Activated T-helper 1 cell treated with anti-CD3 and anti-CD28 coated beads, Interleukin-2, amount 50 U/mL, for 16 hours (primary cell): ENCODE measurements at places on chromosomes 5 and 9.

DNA sequence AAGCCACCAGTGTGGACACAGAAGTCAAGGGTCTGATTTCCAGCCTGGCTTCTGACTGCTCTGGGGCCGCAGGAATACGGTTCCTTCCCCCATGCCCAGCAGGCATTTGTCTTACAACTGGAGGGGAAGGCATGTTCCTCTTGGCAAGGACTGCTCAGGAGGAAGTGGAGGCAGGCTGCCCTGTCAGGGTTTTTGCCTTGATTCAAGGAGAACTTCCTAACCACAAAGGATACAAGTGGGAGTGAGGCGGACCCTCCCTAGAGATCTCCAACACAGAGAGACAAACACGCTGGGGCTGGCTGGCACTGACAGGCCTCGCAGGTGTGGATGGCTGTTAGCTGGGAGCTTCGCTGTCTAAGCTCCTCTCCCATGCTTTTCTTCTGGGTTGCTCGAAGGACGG, 19.1 kb downstream of the TGFBI start:
- DNase-seq = no peak

GRCh38 chr5:175517824-175518450, 39.6 kb downstream of the SFXN1 start:
- DNase-seq = peak; percentile 61

DNA sequence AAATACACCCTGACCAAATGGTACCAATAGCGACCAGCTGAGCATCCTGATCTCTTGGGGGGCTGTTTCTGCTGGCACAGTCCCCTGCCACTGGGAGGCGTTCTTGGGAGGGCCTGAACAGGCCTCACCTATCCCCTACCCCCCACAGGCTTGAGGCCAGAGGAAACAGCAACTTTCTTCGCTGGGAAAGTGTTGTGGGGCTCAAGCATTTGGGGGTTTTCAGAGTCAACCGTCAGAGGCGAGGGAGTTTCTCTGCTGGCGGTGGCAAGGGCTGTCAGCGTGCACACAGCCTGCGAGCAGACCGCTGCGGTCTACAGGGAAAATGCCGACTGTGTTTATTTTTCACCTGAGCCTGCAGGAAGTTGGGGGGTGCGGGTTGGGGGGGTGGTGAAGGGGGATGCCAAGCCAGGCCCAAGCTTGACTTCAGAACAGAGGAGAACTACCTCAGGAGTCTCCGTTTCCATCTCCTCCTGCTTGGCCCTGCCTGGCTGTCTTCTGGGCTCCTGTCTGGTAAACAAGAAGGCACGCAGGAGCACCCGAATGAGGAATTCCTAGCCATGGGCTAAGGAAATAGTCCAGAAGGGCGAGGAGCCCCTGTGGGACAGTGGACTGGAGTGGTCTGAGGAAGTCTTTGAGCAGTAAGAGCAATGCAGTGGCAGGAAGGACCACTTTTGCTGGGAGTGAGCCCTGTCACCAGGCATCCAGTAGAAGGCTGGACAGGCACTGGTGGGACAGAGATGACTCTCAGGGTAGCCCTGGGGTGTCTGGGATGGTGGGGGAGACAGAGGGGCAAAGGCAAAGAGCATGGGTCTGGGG, 18.1 kb downstream of the TCF7 start:
- peak; percentile 68 for DNase-seq

DNA sequence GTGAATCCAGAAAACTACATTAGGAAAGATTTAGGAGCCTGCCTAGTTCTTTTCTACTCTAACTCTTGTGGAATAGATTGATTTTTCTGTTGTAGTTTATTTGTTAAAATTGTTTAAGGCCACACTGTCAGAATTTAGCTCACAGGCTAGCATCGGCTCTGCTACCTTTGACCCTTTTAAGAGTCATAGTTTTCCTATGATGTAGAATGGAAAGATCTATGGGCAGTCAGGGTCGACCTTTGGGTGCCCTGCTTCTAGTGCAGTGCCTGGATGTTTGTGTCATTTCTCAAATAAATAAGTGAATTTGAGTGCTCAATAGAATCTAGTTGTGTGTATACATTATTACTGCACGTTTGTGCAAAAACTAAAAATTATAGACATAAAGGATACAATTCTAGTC, 38.7 kb downstream of the BASP1 start:
- no peak for DNase-seq

- DNase-seq = no peak
Measured at GRCh38 chr5:171957591-171958251, 48.7 kb downstream of the FBXW11 start.

GRCh38 chr9:6433410-6433809, 20.4 kb downstream of the UHRF2 start:
- DNase-seq = no peak

DNA sequence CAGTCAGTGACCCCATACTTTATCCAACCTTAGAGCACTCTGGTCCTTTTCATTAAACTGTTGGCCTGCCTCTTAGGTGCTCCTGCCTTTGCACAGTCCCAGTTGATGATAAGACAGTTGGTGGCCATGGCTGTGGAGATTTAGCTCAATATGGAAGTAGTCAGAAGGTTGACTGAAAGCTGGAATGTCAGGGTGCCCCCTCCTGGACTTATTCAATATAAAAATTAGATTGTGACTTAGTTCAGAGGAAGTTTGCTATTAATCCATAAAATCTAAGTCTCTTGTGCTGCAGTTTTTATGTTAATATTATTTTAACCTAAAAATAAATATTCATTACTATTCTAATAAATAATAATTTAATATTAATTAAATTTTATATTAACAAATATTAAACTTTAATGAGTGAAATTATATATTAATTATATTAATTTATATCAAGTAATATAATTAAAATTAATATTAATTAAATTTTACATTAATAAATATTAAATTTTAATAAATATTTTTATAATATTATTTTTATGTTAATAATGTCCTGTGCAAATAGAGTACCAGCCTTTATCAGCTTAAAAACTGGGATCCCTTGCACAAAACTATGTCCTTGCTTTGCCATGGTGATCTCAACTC, 77.7 kb upstream of the ADAMTSL1 start:
- no peak for DNase-seq

DNA sequence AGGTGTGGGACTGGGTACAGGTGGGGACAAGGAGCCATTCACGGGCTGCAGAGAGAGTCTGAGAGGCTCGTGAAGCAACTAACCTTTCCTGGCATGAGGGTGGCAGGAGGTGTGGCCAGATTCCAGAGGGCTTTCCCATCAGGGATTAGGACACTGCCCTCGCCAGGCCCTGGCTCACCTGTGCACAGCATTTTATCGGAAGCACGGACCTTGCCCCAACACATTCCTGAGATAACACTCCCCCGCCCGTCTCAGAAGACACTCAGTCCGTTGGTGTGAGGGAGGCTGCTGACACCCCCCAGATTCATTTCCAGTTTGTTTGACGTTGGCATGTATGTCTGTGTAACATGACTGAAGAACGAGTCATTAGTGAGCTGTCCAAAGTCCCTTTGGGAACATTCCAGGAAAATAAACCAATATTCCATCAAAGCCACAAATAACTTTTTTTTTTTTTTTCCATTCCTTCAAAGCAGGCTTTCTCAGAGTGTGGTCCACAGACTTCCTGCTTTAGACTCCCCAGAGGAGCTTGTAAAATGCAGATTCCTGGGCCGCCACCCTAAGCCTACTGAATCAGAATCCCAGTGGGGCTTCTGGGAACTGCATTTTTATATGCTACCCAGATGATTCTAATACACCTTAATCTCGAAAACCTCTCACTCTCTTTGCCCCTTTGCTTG, 23.4 kb downstream of the WWC1 start:
- no peak for DNase-seq

- DNase-seq = no peak
Measured at GRCh38 chr5:57537811-57538210, 55.2 kb upstream of the ACTBL2 start.

DNA sequence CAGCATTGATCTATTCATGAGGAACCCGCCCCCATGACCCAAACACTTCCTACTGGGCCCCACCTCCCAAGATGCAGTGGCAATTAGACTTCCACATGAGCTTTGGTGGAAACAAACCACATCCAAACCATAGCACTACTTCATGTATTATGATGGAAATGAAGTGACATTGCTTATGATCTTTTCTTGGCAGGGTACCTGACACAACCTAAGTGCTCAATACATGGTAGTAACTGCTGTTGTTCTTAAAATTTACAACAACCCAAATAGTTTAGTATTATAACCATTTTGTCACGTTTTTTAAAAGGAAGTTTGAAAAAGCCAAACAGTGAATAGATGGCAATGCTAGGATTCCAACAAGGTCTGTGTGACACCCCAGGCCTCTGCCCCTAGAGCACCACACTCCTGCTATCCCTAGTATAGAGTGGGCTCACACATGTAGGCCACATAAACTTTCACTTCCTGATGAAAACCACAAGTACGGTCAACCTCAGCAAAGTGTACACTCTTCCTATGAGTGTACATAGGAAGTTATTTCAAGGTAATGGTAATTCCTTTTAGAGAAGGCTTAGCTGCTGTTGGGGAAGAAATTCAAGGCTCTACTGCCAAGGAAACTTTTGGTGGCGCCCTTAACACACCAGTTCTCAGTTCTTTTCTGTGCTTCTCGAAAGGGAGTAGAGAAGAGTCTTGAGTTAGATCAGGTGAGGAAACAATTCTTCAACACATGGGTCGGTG, 97.6 kb downstream of the ARSB start:
- DNase-seq = no peak

DNA sequence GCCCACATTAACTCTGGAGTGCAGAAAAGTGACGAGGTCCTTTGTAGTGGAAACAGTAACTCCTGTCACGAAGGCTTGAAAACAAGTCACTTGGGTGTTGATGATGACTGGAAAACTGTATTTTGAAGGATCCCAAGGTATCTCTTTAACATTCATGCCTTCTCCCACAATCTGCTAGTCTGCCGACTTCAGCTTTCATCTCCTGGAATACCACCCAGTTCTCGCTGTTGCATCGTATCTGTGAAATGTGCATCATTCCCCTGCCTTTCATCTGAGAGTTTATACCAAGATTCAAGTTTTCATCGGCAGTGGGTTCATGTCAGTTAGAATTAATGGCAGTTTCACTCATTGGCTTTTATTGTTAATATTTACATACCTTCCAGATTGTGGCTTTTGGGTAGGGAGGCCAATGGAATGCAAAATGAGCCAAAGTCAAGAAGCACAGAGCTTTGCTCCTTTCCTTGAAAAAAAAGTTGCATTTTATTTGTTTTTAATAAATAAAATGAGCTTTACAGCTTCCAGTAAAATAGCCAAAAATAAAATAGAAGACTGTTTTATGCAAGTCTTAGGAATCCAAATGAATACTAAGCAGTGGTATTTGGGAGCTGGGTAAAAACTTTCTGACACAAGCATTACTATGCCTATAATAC, 575.2 kb upstream of the WWC1 start:
- no peak for DNase-seq

DNA sequence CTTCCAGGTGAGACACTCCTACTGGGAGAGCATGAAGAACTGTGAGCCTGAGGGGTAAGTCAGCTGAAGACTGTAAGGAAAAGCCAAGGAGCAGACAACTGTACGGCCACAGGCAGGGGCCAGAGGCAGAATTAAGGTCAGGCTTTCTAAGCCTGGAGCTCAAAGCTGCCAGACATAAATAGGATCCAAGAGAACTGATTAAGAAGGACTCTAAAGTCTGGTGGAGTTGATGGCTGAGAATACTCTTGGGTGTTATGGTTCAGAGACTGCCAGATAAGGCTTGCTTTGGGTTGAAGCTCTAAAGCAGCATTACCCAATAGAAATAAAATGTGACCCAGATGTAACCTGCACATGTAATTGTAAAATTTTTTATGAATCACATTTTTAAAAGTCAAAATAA, 12.2 kb downstream of the PDE8B start:
- no peak for DNase-seq

DNA sequence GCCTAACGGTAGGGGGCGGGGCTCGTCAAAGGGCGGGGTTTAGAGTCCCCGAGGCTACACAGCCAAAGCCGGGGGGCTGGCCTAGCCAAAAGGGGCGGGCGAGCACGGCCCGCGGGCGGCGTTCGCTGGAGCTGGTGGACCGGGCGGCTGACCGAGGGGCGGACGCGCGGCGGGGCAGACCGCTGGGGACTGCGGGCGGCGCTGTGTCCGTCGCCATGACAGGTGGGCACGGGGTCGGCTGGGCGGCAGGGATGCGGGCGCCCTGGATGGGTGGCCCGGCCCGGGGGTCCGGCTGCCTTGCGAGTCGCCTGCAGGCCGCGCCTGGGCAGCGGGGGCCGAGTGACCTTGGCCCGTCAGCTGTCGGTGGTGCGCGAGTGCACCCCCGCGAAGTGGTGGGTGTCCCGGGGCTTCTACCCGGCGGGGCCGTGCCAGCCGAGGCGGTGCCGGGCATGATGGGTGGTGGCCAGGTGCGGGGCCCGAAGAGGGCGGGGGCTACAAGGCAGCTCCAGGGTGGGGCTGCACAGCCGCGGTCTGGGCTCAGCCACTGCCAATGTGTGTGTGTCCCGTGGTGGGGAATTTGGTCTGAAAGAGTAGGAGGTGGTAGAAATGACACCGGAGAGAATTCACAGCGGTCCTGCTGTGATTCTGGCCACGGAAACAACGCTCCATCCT, at the start of gene CARD19:
Gene CARD19 (plus strand): TSS at position 87 of the 672 bp plus-strand sequence. CDS start 129 bp downstream, at position 216.
- no peak for DNase-seq

DNA sequence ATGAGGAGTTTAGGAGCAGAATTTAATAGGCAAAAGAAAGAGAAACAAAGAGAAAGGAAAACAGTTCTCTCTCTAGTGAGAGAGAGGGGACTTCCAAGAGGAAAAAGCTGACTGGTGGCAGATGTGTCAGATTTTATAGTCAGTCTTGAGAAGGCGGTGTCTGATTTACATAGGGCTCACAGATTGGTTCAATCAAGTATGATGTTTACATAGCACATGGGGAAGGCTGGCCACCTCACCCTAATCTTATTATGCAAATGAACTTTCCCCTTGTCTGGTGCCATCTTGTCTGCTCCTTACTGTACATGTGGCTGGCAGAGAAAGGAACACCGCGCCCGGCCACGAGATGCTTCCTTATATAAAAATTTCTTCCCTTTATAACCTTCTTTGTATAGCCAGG, 24.7 kb downstream of the UNC13B start:
- DNase-seq = no peak

DNA sequence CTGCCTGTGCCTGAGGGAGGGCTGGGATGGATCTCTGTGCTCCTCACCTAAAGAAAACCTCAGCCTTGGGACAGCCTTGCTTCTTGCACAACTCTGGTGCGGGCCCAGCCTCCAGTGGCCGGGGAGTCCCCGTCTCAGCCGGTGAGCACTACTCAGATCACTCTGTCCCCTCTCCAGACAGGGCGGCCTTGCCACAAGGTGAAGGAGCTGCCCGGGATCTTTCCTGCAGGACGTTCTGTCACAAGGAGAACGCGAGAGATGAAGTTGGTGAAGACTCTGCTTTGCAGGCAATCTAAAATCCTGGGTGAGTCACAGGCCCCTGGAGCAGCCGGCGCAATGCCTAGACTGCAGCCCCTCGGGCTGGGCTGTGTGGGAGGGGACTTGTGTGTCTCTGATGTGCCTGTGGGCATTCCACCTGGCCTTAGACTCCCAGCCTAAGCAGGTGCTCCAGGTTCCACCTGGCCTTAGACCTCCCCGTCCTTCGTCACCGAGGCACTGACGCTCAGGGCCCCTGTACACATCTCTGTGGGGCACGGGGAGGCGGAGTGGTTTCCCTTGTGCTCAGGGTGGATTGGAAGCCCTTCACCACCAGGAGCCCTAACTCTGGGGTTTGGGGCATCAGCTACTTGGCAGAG, 15.2 kb upstream of the IRX4 start:
- no peak for DNase-seq

- DNase-seq = peak; percentile 42
Measured at GRCh38 chr5:172173564-172174153, 14.4 kb downstream of the STK10 start.

GRCh38 chr5:83475391-83475863, 3.9 kb downstream of the VCAN start:
- DNase-seq = no peak
